Type B pancreatic cell (in vitro differentiated cells): ENCODE measurements at places on chromosomes 6 and 20. TPM values are rescaled to one million over a fixed set of nuclear protein-coding genes. Genes with fewer than 3 reads are reported as not detected.

The CLPSL2 gene
- not detected in 2 replicates for total RNA-seq

The FRK gene
- total RNA-seq: 6.2 and 13.2 TPM in 2 replicates

The GSTA2 gene
- total RNA-seq: 20.7 and 25.3 TPM in 2 replicates

The DEFB124 gene
- not detected in 2 replicates for total RNA-seq

The WFDC10B gene
- total RNA-seq: not detected in 2 replicates

The PRDM13 gene
- not detected in 2 replicates for total RNA-seq

The HDGFL1 gene
- not detected in 2 replicates for total RNA-seq

The FAM50B gene
- total RNA-seq: 1.8 and 7.3 TPM in 2 replicates

The CST2 gene
- total RNA-seq: 2.6 and 8.5 TPM in 2 replicates

The CSNK2B gene
- total RNA-seq: 142 and 175 TPM in 2 replicates

The TMEM217 gene
- total RNA-seq: 1.1 and 1.3 TPM in 2 replicates

The L3MBTL3 gene
- 16.6 and 23.8 TPM in 2 replicates for total RNA-seq

The HDDC2 gene
- 61.8 and 90.0 TPM in 2 replicates for total RNA-seq

The CRNKL1 gene
- 23.6 and 25.1 TPM in 2 replicates for total RNA-seq

The COL10A1 gene
- 0.14 TPM in 2 replicates for total RNA-seq

The CCN6 gene
- not detected in 2 replicates for total RNA-seq

The TOX2 gene
- total RNA-seq: 1.5 and 4.7 TPM in 2 replicates

The MPIG6B gene
- total RNA-seq: 0.41 and 0.81 TPM in 2 replicates

The THBD gene
- total RNA-seq: 1.5 and 5.8 TPM in 2 replicates
